ENCODE measurements at places on chromosomes 2 and 18.
A peak's percentile ranks its signal among the peaks of the same experiment; 100 is the strongest.

GRCh38 chr2:54496920-54497319 lies 40.8 kb downstream of the SPTBN1 start:
- DNase-seq = no peak

DNA sequence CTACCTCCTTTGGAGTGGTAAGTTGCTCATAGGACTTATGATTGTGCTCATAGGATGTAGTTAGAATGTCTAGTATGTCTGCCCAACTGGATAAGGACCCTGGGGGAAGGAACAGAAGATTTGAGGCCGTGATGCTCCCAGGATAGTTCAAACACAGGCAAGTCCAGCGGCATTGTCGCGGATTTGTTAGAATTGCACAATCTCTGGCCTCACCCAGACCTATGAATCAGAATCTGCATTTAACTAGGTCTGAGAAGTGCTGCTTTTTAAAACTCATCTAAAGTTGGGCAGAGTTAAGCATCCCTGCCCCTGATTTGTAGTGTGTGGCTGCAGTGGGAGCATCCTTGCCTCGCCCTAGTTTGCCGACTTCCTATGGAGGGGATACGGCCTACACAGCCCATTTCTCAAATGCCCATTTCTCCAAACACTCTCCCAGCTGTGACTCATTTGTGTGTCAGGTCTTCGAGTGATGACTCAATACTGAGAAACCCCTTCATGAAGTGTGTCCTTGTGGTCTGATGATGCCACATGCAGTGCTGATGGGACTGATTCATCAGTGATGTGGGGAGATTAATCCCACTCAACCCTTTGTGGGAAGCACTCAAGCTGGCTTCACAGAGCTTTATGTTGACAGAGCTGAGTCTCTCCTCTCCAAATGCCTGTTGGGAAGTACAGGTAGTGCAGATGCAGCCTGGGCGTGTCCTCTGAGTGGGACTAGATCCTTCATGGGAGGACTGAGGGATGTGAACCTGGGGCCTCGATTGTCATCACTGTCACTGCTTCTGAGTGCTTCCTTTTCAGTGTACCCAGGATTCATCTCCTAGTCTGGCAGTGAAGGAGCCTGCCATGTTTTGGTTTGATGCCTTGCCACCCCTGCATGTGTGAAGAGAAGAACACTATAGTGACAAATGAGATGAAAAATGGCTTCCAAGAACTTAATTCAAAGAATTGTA lies 18.7 kb downstream of the SMIM21 start:
- DNase-seq = no peak

- no peak for DNase-seq
These were observed 27.1 kb downstream of the DAPL1 start for GRCh38 chr2:158822193-158822592.

GRCh38 chr2:12412898-12413305 lies 303.8 kb upstream of the TRIB2 start:
- peak; percentile 5 for DNase-seq

GRCh38 chr2:205914213-205915129 lies 171.5 kb downstream of the INO80D start:
- DNase-seq = no peak

DNA sequence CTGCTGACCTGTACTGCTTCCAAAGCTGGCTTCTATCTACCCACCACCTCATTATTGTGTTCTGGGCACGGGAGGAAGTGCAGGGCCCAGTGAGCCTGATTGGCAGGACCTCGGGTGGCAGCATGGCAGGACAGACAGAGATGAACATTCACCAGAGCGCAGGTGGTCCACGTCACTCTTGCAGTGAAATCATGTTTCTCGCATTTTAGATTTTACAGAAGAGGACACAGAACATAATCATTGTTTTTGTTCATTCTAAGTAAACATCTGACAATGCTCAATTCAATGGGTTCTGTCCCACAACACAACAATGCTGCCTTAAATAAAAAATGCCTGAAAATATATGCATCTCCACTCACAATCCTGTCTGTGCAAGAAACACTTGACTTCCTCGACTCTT lies 11.5 kb upstream of the BIN1 start:
- DNase-seq = no peak

DNA sequence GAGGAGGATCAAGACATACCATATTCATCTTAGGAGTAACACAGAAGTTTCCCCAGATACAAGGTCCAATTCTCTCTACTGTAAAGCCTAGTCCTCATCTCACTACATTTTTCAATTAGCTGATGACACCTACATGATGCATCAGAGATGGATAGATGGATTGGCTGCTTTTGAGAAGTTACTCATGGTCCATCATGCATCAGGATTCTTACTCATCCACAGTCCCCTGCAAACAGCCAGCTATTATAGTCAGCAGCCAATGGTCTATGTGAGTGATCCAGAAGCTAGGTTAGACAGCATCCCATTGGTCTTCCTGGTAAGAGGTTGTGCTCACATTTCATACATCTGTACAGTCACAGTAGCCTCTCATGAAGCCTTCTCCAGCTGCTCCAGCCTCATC lies 154.5 kb upstream of the NRP2 start:
- no peak for DNase-seq

DNA sequence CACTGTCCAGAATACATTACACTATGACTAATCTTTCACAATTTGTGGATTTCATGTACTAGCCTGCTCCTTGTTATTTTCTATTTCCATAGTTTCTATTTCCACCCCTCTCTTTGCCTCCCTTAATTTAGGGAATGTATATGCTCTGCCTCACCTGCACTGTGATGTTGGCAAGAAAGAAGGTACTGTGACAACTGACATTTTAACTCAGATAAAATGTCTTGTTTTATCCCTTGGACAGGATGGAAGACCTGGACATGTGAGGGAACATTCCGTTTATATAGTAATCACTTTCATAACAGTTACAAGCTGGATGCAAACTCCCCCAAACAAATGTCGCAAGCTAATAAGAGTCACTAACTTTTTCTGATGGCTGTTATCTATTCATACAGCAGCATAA lies 21.5 kb upstream of the DSG3 start:
- DNase-seq = no peak

DNA sequence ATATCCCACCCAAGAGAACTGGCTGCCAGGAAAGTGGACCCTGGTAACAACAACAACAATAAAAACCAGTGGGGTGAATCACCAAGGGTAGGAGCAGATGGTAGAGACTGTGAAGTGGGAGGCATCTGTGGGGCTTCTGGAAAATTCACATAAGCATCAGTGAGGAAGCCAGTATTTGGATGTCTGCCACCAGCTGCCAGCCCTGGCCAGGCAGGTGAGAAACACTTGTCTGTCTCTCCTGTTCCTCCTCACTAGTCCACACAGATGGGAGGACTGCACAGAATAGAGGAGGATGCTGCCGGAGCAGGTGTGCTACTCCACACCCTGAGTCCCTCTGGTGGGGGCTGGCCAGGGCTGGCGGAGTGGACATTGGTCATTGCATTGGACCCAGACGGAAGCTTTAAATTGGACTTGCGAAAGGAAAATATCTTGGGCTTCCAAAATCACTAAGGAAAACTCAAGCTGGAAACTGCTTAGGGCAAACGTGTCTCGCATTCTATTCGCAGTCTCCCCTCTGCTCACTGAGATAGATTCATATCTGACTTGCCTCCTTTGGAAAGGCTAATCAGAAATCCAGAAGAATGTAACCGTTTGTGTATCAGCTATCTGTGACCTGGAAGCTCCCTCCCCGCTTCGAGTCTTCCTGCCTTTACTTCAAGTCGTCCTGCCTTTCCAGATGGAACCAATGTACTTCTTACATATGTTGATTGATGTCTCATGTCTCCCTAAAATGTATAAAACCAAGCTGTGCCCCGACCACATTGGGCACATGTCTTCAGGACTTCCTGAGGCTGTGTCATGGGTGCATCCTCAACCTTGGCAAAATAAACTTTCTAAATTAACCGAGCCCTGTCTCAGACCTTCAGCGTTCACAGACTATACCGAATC lies 69.1 kb downstream of the NAB1 start:
- no peak for DNase-seq

GRCh38 chr2:227413371-227413770 lies 25.6 kb upstream of the SCYGR1 start:
- DNase-seq = no peak

GRCh38 chr2:215171151-215171550 lies 32.7 kb upstream of the ABCA12 start:
- DNase-seq = peak; percentile 38

- no peak for DNase-seq
These were observed 79.9 kb downstream of the NYAP2 start for GRCh38 chr2:225479386-225479785.

DNA sequence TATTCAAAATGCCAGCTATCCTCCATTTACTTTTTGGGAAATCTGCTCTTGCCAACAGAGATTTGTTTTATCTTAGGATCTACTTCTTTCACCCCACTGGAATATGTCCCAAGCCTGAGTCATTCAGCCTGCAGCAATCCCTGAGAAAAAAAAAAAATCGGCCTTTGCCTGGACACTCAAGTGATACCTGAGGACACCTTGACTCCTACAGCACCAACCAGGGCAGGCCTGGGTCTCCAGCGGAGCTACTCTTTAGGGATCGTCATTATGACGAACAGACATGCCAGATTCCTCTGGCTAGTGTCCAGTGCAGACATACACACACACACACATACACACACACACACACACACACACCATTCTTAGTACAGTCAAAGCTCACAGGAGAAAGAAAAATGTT lies 2.2 kb upstream of the UGT1A6 start:
- no peak for DNase-seq

DNA sequence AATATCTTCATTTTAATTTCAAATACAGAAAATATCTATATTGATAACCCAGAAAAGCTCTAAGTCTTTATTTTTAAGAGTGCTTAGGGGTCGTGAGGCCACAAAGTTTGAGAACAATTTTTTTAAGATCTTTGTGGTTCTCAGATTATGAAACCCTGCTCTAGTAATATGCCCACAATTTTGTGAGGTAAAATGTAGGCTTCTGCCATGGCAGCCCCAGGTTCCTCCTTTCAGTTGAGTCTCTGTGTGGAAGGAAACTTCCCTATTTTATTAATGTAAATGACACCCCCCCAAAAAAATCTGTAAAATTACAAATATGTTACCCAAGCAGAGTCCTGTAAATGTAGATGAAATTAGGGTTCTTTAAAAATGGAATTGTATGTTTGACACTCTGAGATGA lies 600.5 kb downstream of the SATB2 start:
- DNase-seq = no peak

DNA sequence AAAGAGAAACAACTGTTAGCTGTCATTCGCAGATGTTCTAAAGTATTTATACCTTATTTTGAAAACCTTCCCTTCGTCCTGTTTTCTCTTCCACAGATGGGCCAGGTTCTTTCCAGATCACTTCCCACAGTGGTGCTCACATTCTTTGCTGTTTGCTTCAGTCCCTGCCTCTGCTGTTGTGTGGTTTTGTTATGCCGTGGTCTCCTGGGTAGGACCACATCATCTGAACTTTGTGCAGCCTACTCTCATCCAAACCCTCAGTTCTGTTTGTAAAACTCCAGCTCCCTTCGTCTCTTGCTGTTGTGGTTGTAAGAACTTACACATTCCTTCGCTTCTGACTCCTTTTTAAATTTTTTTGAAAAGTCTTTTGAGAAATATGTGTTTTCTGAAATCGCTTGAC lies 38.1 kb downstream of the ZNF236 start:
- DNase-seq = no peak

DNA sequence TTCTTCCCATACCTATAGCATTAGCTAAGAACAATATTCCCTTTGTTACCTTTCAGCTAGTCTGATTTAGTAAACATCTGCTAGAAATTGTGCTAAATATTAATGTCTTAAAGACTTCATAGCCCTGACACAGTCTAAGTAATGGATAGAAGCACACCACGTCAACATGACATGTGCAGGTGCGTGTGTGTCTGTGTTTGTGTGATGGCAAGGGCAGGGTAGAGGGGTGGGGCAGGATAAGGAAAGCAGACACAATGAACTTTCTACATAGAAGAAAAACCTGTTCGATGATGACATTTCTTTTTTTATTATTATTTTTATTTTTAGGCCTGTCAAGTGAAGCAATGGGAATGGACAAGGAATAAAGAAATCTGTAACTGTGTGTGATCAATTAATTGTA lies 223.3 kb downstream of the NOL4 start:
- DNase-seq = no peak

DNA sequence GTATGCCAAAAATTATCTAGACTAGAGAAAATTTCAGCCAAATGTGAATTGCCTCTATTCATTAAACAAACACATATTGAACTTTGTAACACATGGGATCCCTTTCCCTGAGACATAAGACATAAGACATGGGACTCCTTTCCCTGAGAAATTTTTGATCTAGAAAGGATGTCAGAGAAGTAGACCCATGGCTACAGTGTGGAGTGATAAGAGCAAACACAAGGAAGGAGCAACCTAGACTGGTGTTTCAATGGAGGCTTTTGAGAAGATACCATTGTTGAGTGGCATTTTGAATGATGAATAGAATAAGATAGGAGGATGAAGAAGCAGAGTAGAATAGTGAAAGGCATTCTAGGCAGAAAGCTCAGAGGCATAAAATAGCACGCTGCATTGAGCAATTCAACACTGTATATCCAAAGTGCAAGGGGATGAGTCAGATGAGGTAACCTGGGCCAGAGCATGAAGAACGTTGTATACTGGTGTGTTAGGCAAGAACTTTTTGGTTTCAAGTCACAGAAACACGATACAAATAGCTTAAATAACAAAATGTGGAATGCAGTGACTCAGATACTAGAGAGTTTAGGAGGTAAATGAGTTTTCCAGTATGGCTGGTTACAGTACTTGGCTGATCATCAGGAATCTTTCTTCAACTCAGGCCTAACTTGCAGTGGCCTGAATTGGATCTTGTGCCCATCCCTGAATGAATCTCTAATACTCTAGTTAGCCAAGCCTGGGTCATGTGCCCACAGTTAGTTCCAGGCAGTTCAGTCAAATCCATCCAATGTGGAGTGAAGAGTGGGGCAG lies 129.8 kb upstream of the TANK start:
- no peak for DNase-seq

DNA sequence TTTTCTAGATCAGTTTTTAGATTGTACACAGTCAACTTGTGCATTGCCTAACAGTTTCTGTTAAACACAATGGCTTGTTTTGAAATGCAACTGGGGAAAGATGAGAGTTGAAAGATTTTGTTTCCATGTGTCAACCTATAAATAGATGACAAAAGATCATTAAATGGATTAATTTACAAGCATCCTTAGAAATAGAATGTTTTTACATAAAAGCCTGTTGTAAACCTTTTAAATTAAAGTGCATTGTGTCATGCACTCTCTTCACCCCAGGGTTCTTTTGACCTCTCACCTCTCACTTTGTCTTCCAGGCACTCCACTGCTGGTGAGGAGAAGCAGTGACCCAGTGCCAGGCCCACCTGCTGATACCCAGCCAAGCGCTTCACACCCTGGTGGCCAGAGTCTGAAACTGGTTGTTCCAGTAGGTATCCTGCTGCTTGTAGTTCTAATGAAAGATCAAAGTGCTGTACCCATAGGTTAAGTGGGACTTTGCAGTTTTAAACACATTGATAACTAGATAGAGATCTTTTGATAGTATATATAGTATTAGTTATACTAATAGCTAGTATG lies 502.1 kb downstream of the PARD3B start:
- DNase-seq = no peak
